HTR-8/SVneo (cell line): ENCODE measurements at places on chromosomes 11 and 22.

GRCh38 chr22:23233752-23234408, 53.6 kb downstream of the BCR start:
- DNase-seq = peak; percentile 22

GRCh38 chr11:125091877-125092664, 19.4 kb downstream of the TMEM218 start:
- no peak for DNase-seq

DNA sequence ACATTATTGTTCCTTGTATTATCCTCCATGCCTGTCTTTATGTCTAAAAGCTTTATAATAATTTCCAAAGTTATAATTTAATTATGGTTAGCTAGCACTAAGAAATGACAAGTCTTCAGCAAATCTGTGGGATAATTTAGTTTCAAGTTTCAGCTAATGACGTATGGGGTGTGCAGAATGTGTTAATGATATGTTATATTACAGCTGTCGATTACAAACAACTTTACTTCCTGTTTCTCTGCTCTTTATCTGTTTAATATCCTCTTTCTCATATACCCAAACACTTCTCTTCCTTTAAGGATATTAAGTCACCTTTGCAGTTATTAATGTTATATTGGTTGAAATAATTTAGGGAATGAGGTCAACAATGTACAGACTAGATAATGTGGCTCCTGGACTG, 161.8 kb downstream of the CASP12 start:
- DNase-seq = no peak

DNA sequence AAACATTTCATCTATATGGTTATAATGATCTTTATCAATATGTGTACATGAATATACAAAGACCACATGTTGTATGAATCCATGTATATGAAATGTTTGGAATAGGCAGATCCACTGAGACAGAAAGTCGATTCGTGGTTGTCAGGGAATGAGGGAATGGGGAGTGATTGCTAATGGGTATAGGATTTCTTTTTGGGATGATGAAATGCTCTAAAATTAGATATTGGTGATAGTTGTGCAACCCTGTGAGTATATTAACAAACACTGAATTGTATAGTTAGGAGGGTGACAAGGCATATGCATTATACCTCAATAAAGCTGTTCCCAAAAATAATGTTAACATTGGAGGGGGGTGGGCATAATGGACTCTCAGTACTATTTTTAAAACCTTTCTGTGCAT, 5.0 kb upstream of the PTPMT1 start:
- DNase-seq = no peak

DNA sequence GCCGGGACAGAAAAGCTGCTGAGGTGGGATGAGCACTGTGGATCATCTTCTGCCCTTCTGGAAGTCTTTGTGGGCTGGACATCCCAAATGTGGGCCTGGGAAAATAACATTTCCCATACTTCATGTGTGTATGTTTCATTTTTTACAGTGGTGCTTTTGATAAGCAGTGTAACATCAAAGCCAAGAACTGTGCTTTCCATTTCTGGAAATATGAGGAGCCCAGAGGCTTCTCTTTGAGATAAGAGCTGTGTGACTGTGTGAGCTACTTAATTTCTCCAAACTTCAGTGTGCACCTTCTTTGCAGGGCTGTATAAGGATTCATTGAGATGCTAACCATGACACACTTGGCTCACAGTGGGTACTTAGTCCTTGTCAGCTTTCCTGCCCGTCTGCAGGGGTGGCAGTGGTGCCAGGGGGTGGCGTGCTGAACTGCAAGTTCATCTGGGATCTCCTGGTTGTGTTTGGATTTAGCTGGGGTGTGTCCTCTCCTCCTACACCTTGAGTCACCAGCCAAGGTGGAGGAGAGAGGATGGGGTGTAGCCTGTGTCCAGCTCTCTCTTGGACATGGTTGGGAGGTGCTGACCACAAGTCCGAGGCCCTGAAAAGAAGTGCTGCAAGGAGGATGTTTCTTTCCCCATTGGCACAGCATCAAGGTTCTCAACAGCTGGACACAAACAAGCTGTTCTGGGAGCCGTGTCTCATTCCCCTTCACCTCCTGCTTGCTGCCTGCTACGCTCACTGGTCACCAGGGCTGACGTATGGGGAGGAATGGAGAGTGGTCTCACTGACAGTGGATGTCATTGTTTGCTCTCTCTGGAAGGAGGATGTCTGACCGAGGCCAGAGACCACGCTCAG, 139.4 kb downstream of the TEAD1 start:
- no peak for DNase-seq

DNA sequence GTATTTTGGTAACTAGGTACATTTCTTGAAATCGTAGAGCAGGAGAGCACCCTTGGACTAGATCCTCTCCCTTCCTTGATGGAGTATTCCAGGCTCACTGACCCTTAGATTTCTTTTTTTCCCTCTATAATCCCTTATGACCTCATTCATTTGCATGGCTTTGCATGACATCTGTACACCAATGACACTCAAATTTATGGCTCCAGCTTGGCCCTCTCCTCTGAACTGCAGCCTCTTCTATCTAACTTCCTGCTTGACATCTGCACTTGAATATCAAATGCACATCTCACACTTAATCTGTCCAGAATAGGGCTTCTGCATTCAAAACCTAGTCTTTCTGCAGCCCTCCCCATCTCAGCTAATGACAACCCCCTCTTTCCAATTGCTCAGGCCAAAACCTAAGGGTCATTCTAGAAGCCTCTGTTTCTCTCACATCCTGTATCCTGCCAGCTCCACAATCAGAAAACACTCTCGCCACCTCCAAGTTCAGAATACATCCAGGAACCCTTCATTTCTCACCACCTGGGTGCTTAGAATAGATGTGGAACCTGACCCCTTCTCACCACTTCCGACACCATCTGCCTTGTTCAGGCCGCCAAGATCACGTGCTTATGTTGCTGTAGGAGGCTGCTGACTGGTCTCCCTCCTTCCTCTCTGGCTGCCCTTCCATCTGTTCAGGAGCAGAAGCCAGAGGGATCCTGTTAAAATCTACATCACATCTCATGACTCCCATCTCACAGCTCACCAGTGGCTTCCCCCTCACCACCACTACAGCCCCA, 138.9 kb upstream of the MTNR1B start:
- no peak for DNase-seq

DNA sequence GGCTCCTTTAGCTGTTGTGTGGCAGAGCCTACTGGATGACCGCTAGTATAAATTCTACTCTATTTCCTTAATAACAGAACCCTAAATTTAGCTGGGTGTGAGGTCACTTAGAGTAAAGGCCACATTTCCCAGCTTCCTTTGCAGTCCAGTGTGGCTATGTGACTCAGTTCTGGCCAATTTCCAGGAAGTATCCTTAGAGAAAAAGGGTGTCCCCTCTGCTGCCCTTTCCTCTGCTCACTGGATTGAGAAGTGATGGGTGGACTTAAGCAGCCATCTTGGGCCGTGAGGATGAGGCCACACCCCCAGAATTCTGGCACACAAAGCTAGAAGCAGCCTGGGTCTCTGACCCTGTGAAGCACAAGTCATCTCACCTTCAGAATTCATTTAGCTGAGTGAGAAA, 11.7 kb upstream of the RASD2 start:
- DNase-seq = no peak

GRCh38 chr11:95149651-95150364, 60.2 kb downstream of the ENDOD1 start:
- DNase-seq = no peak

DNA sequence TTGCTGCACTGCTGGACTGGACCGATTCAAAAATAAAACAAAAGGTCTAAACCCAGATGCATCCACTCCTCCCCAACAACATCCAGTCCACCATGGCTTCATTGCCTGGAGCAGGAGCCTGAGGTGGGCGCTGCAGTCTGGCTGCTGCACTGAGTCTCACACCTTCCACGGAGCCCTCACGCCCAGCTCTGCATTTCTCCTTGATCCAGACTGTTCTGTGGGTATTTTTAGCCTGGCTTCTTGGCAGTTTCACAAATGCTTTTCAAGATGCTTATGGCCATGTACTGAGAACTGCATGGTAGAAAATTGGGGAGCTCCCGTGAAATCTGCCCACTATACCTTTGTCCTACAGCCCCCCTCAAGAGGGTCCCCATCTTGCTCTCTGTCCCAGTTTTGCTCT, 53.3 kb upstream of the JAM3 start:
- DNase-seq = no peak

DNA sequence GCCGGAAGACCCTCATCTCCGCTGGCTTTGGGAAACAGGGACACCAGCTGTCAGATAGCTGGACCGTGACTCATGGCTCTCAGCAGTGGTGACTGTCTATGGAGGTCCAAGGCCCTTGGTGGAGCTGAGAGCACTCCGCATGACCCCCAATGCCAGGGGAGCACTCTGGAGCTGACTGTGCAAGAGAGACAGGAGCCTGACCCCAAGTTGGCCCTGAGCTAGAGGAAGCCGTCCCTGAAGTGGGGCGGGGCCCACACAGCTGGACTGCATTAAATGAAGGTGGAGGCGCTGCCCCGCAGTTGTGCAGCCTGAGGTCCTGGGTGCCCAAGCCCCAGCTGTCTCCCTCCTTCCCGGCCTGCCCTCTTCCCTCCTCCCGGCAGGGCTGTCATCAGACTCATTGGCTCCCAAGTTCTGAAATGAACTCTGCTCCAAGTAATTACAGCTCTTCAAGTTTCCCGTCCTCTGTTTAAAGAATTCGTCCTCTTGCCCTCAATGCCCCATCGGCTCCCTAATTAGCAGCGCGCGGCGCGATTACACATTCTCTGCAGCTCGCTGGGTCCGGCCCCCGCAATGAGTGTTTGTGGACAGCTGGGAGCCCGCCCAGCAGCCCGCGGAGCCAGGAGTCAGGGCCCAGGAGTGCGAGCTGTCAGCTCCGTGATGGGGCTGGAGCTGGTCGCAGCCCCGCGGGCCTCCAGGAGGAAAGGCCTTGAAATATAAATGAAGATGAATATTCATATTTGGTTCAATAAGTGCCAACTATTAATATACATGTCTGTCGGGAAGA, 93.2 kb upstream of the LMO1 start:
- DNase-seq = no peak

GRCh38 chr11:69888483-69889181, 69.4 kb upstream of the FGF3 start:
- peak; percentile 91 for DNase-seq

- DNase-seq = no peak
These were observed 157.4 kb upstream of the NAV2 start for GRCh38 chr11:19555266-19555665.

- DNase-seq = no peak
These were observed 68.9 kb downstream of the NECTIN1 start for GRCh38 chr11:119659971-119660723.
